ENCODE measurements at places on chromosomes 4 and X.

GRCh38 chr4:59518005-59518823 is 1681.9 kb upstream of the ADGRL3 start:
- DNase-seq = no peak

DNA sequence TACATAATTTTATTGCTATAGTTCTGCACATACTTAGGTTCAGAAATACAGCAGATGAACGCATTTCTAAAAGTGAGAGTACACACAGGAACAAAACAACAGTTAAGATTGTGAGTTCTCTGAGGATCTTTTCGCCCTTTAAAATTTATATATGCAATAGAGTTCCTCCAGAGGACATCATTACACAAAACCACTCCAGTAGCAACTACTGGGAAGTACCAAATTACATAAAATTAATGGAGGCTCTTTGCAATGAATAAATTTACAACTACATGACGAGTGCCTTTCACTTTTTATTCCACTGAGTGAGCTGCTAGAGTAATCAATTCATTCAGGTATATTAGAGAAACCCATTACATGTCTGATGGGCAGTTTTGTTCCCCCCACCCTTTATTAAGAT is 107.2 kb downstream of the PPP3CA start:
- no peak for DNase-seq

GRCh38 chr4:48787056-48787455 is 7.0 kb upstream of the FRYL start:
- DNase-seq = no peak

GRCh38 chr4:184420881-184421416 is 53.4 kb downstream of the IRF2 start:
- DNase-seq = no peak

- no peak for DNase-seq
These were observed 4.5 kb downstream of the CBR4 start for GRCh38 chr4:169005453-169006099.

- DNase-seq = no peak
These were observed 936.3 kb downstream of the CENPC start for GRCh38 chr4:66609014-66609413.

GRCh38 chrX:49977319-49978090 is 55.1 kb downstream of the CLCN5 start:
- DNase-seq = no peak

DNA sequence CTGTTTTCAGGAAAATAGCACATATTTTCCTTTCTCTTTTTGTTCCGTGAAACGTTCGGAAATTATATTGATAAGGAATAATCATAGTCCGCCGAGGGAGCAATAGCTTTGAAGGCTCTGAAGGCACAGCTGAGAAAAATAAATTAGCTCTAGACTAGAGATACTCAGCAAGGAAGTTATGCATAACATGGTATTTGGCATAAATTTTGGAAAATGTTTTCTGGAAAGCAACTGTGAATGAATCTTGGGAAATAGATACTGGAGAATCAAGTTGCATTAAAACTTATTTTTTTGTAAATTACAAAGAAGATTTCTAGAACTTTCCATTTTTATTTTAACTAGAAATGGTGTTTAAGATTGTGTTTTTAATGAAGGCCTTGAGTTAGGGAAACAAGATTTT is 92.4 kb downstream of the HPRT1 start:
- DNase-seq = no peak

DNA sequence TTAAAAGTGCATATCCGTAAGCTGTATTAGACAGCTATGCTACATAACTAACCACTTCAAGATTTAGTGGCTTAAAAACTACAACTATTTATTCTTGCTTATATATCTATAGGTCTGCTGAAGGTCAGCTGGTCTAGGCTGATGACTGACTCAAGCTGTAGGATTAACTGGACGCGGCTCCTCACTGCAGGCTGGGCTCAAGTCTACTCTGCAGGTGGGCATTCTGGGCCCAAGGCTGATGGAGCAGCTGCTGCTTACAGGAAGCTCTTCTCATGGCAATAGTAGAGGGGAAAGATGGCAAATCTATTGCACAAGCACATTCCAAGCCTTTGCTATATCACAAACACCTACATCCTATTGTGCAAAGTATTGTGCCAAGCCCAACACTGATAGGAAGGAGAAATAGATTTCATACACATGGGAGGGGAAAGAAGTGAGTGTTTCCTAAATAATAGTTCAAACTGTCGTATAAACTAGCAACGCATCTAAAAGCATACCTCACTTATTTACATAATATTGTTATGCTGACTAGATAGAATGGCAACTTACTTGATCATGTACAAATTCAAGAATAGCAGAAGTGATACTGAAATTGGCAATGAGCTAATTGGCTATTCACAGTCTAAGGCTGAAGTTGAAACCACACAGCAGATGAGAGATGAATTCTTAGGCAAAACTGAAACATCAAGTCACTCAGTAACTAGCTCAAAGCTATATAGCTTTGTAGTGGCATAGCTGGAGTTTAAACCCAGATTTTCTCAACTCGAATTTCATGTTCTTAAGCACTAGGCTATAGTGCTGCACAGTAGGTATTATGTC is 263.8 kb downstream of the NKX6-1 start:
- no peak for DNase-seq

DNA sequence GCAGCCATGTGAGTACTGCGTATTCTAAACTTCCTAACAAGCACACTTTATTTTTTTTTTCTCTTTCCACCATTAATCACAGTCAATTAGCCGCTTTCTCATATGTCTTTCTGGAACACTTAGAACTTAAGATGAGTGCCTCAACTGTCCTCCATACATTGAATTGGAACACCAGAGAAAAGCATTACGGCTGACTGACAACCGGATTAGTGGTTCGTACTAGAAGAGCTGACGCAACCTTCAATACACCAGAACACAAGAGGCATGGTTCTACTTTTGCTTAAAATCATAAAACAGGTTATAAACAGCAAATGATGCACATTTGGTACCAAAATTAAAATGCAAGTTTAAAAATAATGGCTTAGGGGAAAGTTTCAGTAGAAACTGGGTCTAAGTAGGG is 3.3 kb downstream of the TMEM47 start:
- no peak for DNase-seq

- DNase-seq = peak; percentile 3
These were observed 1.1 kb upstream of the RAP1GDS1 start for GRCh38 chr4:98260047-98260578.

DNA sequence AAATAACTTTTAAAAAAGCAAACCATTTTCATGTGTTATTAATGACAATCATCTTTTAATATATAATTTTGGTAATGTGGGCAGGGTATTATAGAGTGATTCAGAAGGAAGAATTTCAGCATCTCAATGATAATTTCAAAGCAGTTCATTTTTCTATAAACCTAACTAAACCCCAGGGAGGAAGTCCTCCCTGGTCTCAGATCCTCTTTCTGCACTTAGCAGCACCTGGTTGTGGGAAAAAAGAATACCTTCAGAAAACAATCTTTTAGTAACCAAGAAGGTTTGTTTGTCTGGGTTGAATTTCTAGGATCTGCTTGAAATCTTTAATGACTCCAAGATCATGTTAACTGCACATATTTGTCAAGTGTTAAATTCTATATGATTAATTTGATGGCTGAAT is 29.9 kb downstream of the DKK2 start:
- DNase-seq = no peak

DNA sequence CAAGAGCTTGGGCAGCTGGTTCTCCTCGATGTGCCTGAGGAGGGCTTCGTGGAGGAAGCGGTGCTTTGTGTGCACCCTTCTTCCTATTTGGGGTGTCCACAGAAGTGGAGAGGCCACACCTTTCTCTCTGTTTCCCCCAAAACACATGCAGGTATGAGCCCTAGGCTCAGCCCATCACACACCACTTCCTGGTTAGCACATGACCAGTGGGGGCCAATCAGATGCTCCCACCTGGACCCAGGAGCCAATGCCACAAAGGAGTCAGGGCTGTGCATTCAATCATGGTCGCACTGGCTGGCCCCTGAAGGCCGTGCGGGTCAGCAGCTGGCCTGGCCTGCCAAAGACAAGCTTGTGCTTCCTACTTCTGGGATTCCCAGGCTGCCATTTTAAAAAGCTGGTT is 51.4 kb downstream of the PPP2R2C start:
- DNase-seq = no peak

DNA sequence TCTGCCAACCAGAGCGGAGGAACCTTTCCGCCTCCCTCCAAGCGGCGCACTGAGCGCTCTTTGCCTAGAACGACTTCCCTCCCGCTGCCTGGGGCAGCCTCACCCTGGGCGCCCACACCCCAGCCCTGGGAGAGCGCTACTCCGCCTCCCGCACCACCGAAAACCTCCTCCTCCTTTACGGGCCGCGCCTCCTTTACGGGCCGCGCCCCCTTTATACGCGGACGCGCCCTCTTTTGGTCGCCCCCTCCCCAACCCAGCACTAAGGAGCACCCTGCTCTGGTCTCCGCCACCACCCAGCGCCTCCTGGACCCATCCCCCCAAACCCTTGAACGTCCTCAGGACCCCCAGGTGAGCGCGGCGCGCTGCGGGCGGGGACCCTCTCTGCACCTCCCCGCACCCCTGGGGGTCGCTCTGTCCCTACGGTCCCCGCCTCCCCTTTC is 586 bp upstream of the NSG1 start:
- no peak for DNase-seq

GRCh38 chr4:48336146-48336870 is 5.0 kb upstream of the SLAIN2 start:
- no peak for DNase-seq

DNA sequence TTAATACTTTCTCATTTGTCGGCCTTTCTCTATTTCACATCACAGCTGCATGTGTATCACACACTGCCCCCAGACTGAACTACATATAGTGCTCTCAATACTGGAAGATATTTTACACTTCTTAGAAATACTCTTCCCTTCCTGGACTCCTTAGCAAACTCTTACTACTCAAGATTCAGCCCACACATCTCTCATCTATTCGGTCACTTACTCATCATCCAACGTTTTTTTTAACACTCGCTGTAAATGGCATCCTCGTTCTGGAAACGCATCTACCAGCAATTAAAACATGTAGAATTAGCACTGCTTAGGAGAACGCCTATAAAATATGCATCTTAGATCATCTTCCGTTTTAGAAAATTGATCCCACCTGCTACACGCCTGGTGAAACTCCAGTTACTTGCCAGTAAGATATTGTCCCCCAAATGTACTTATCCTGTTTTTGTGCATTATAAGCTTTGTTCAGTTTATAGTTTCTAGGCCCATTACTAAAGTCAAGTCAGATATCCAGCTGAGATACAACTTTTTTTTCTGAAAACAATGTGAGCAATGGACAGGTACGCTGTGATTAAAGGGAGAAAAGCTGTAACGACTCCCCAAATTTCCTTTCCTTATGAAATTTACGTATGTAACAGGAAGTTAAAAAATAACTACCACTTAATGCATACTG is 1.0 kb downstream of the LRP2BP start:
- DNase-seq = no peak

DNA sequence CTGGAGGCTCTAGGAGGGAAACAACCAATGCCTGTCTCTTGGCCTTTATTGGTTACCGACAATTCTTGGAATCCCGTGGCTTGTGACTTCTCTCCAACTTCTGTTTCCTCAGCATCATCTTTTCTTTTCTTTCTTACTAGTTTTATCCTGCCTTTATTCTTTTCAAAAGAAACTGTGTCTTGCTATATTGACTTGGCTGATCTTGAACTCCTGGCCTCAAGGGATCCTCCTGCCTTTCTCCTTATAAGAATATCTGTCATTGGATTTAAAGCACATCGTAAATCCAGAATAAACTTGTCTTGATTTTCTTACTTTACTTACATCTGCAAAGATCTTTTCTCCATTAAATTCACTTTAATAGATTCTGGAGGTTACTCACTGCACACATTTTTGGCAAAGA is 49.9 kb upstream of the UGT2B10 start:
- DNase-seq = no peak

GRCh38 chr4:112550728-112551127 is 34.7 kb upstream of the NEUROG2 start:
- no peak for DNase-seq

- no peak for DNase-seq
These were observed 569 bp downstream of the ARFIP1 start for GRCh38 chr4:152780267-152780778.

DNA sequence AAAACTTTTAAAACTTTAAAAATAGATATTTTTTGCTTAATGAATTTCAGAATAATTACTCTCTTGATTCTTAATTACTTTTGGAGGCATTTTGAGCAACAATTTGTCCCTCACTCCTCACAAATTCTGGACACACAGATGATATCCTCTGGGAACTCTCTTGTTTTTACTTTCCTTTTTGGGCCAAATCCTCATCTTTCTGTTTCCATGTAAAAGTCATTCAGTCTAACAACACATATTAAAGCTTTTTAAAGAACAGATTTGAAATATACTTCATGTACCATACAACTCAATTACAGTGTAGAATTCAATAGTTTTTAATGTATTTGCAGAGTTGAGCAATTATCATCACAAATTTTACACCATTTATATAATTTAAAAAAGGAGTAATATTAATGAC is 983.1 kb downstream of the STIM2 start:
- no peak for DNase-seq

DNA sequence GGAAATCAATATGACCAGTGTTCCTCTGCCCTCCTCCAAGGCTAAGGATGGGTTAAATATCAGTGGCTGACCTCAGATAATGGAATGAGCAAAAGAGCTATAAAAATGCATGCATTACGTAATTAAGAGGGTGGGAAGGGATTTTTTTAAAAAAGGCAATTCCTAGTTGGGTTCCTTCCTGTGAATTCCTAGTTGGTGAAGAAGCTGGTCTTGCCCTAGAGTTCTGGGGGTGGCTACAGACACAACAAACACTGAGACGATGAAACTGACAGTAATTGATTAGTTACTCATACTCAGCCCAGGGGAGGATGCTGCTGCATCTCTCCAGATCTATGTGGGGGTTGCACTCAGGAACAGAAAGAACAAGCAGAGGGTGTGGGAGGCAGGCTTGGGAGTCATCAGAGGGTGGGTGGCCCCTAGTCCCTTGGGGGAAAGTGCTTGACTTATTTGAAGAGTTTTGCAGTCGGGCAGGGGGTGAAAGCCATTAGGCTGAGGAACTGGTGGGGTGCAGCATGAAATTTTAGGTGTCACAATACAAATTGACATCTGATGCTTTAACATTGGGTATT is 662.0 kb upstream of the FRG1 start:
- DNase-seq = no peak

- no peak for DNase-seq
These were observed 45.5 kb downstream of the SORCS2 start for GRCh38 chr4:7237873-7238272.

Measured in stimulated activated CD8-positive, alpha-beta memory T cell treated with anti-CD3 and anti-CD28 coated beads, Interleukin-4, amount 100 ng/mL, for 1 hour (primary cell).